Nasal cavity respiratory epithelium epithelial cell of viscerocranial mucosa (primary cell): ENCODE measurements at places on chromosomes 3 and 15. TPM values are rescaled to one million over a fixed set of nuclear protein-coding genes. Genes with fewer than 3 reads are reported as not detected.

P2RY14 gene
- total RNA-seq, result not detected in 2 replicates

GPR149 gene
- total RNA-seq, result not detected in 2 replicates

RETNLB gene
- total RNA-seq, result not detected in 2 replicates

UPK1B gene
- total RNA-seq, result 6.5 and 20.1 TPM in 2 replicates

CIB2 gene
- 1.4 and 5.6 TPM in 2 replicates for total RNA-seq

TMED3 gene
- 84.6 and 102 TPM in 2 replicates for total RNA-seq

CACNA2D3 gene
- total RNA-seq, result 0.07 and 1.0 TPM in 2 replicates

PGBD4 gene
- total RNA-seq, result 2.4 and 2.7 TPM in 2 replicates

RLBP1 gene
- 0.28 TPM in 1 of 2 replicates, not detected in the other for total RNA-seq

ABHD17C gene
- 25.6 and 45.4 TPM in 2 replicates for total RNA-seq

EPHA6 gene
- total RNA-seq, result 0.34 and 0.36 TPM in 2 replicates

MED12L gene
- total RNA-seq, result under 0.01 and 0.14 TPM in 2 replicates

DLL4 gene
- under 0.01 and 0.07 TPM in 2 replicates for total RNA-seq

CNTN4 gene
- 0.28 TPM in 1 of 2 replicates, not detected in the other for total RNA-seq
